Foreskin fibroblast (primary cell): ENCODE measurements at places on chromosomes 7 and 10.

DNA sequence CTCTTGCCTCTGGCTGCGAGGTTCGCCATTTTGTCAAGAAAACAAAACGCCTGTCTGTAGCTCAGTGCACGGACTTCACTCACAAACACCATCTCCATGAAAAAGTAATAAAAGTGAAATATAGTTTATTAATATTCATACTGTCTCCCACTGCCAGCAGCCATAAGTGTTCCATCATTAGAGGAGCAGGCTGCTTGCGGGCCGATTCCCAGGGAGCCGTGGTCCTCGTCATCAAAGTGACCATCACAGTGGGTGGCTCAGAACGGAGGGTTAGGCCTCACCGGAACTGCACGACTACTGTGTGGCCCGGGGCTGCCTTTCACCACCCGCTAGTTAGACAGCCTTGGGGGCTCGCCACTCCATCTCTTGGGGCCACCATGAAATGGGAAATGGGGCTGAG lies 82.7 kb downstream of the HIPK2 start:
- DNase-seq, result no peak

GRCh38 chr7:35465791-35466336 lies 212.0 kb upstream of the TBX20 start:
- DNase-seq, result no peak

DNA sequence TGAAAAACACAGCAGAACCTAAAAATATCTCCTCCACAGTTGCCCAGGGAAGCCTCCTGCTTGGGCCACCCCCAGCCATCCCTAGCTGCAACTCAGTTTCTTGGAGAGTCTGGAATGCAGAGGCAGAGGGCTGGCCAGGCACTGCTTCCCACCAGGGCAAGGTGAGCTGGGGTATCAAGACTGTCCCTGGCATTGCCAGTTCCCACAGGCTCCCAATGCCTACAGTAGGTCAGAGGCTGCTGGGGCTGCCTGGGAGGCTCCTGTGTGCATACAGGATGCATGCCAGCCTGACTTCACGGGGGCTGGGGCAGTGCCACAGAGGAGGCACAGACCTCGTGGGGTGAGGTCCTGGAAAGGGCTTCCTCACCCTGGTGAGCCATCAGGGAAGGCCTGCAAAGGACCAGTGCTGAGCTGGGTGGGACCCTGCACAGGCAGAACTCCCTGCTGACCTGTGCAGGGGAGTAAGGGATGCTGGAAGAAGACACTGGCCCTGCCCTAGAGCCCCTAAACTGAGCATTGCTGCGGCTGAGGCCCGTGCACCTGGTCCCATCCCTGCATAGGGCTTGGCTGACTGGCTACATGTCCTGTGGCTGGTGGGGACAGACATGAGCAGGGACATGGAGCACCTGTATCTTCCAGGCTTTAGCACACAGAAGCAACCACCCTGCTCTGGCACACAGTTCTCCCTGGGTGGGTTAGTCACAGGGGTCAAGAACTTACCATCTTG lies 121.9 kb upstream of the RET start:
- no peak for DNase-seq

GRCh38 chr10:59008452-59008851 lies 168.0 kb upstream of the PHYHIPL start:
- DNase-seq, result no peak

DNA sequence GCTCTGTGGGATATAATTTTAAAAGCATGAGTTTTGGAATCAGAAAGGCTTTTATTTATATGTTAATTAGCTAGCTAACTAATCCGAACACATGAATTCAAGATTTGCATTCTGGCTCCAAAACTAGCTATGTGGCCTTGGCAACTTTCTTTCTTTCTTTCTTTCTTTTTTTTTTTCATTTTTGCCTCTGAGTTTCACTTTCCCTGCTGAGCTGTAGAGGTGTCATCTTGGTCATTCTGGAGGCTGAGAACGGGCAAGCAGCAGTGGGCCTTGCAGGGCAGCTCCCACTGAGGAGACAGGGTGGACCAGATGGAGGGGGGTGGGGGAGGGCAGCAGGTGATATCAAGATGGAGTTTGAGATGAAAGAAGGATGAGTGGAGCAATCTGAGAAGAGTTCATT lies 24.8 kb upstream of the SFMBT2 start:
- DNase-seq, result no peak

DNA sequence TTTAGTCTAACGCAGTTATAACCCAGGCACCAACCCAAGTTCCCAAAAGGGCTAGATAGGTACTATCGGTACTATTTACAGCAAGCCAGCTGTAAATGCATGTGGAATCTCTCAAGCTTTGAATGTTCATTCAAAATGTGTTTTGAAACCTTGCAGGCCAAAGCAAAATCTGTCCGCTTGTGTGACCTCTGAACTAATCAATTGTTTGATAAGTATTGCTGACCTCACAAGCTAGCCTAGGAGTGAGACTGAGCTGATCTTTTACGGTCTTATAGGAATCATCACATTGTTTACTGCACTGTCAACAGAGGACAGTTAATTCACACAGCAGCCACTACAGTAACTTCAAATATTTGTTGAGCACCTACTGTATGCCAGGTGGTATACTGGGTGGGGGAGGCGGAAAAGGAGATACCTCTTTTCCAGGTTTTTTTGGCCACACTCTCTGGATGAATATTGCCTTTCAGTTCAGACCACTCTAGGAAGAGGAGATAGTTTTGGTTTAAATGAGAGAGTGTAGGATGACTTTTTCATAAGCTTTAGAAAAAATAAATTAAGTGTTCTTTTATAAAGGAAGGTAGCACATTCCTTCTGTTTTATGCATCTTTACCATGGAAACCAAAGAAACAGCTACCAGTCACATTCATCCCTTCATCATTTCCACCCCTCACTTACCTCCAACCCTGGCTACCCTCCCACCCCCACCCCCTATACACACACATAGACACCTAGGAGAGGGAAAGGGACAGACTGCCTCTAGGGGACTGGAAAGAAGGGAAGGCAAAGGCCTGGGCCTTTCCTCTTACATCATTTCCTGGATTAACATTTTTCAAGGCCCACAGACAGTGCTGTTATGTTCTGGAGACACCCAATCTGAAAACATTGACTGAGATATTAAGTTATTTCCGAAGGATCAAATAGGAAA lies 2.4 kb downstream of the PAPSS2 start:
- no peak for DNase-seq
